Fibroblast of skin of abdomen (primary cell): ENCODE measurements at places on chromosomes 1 and 21.
A peak's percentile ranks its signal among the peaks of the same experiment; 100 is the strongest.

DNA sequence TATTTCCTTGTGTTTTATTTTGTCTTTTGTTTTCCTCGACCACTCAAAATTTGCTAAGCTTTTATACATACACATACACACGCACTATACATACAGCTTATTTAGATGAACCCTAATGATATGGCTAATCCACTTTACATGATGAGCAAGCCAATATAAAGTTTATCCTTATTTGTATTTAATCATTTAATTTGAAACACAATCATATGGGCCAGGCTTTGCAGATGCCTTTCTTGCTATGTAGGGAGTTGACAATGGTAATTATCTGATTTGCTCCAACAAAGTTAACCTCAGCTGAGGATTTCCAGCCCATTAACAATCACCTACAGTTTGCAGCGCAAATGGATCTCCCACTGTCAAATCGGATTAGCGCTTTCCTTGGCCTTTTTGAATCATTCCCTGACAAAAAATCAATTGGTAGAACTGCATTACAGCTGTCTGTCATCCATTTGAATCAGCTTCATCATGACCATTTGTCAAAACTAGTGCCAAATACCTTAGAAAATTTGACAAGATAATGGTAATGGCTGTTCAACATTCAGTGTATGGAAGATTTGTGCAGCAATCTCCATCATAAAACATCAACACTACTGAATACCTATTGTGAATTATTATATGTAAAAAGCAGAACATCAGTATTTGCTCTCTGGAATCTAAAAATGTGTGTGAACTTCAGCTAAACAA lies 352.6 kb downstream of the MRPL39 start:
- DNase-seq = no peak

DNA sequence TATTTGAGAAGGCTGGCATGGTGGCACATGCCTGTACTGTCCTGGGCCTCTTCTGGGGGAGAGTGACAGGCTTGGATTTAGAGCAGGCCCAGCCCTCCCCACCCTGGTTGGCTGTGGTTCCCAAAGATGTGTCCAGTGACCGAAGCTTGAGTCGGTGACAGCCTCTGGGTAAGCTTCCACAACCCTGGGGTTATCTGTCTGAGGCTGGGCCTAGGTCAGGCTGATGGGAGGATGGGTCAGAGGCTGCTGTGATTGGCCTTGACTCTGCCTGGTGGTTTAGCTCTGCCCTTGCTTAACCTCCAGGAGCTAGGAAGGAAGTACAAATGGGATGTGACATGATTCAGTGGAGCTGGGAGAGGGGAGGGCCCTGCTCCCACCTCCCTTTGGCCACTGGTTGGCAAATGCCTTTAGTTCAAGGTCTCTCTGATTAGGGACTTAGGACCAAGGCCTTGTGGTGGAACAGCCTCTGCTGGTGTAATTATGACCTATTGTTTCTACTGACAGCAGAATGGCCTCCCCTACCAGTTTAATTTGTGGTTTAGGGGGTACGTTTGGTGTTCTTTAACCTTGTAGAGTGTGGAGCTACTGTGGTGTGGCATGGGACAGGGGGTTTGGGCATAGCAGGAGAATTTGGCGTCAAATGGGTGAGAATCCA lies 16.6 kb downstream of the NUDC start:
- no peak for DNase-seq

DNA sequence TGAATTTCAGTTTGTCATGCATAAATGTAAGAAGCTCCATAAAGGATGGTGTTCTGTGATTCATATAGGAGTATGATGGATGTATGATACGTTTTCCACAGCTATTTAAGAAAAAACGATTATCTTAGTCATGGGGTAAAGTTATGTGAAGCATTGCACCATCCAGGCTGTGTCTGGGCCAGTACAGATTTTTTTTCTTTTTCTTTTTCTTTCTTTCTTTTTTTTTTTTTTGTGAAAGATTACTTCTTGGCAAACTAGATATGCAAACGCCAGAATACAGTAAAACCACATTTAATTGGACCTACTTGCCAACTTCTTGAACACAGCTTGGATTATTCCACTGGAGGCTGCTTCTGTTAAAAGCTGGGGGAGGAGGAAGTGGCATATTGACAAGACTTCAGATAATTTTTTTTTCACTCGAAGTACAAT lies 14.9 kb downstream of the ZBTB18 start:
- DNase-seq = peak; percentile 92

GRCh38 chr1:3450983-3451382 lies 3.5 kb upstream of the ARHGEF16 start:
- no peak for DNase-seq

GRCh38 chr1:65064981-65065380 lies 83.0 kb upstream of the AK4 start:
- no peak for DNase-seq

- DNase-seq = no peak
Measured at GRCh38 chr1:185477638-185478580, 160.9 kb upstream of the IVNS1ABP start.

DNA sequence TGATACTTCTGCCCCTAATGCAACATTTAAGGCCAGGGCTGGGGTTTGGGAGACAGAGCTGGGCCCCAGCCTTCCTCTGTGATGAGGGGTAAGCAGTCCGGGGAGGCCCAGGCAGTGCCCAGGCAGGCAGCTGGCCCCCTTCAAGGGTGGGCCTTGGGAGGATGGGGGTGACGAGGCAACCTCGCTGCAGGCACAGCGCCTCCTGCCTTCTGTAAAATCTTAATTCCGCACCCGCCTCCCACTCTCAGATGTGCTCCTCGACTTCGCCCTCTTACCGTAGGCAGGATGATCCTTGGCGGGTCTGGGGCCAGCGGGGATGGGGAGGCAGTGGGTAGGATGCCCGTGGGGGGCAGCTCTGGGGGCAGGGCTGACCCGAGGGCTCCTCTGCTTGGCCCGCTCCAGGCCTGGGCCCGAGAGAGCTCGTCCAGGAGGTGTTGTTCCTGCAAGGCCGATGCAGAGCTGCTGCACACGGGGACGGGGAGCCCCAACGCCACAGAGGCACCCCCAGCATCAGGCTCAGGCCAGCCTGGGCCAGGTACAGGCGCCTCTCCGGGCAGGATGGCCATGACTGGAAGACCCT lies 9.1 kb downstream of the C21orf58 start:
- no peak for DNase-seq

- no peak for DNase-seq
Measured at GRCh38 chr1:40651138-40651857, 14.2 kb downstream of the RIMS3 start.

DNA sequence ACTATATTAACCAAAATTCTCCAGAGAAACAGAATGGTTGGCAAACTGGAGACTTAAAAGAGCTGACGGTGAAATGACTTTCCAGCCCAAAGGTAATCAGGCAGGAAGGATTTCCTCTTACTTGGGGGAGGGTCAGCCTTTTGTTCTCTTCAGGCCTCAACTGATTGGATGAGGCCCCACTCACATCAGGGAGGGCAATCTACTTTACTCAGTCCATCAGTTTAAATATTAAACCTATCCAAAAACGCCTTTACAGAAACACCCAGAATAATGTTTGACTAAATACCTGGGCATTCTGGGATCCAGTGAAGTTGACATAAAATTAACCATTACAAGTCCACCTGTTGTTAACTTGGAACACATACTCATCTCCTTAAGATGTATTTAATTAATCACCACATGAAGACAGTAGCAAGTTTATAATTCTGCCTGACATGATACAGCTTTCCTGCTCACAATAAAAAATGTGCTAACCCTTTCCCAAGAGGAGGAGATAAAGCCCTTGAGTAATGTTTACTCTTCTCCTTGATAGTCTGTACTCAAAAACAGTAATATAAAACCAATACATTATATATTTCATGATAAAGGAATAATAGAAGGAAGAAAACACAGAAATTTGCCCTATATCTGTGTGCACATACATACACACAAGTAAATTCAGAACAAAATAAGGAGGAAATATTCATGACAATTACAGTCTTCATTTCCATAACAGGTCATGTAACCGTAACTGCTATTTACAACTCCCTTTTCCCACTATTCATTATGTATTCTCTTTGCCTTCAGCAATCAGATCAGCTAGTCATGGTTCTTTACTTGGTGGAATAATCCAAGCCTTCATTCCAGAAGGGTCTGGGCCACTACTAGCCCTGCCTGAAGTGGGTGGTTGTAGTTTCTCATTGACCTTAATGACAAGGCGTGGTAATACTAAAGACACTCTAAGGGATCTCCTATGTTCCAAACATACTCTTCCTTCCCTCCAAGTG lies 107.5 kb upstream of the RUNX1 start:
- no peak for DNase-seq

DNA sequence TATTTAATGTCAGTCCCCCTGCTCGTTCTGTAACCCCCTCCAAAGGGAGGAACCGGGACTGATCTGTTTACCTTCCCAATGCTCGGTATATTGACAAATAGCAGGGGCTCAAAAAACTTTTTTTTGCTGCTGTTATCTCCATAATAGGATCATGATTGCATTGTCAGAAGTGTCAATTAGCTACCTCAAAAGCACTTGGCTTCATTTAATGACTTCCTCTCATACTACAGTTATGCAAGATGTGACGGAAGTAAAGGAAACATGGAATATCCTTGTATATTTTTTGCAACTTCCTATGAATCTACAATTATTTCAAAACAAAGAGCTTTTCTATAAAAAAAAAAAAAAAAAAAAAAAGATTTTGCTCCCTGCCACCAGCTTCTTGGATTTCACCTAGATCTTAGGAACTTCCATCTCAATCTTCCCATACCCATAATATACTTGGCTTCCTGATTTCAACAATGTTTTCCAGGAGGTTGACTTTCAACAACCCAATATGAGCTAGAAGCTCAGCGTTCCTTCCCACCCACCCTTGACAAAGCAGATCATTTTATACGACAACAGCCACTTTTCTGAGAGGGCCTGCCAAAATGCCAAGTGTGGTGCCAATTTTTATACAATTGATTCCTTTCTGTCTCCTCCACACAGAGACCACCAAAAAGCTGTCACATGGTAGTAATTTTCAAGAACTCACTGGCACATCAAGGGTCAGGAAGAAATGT lies 71.7 kb downstream of the SETD4 start:
- no peak for DNase-seq

- peak; percentile 66 for DNase-seq
Measured at GRCh38 chr1:8077120-8077573, 51.0 kb upstream of the ERRFI1 start.

DNA sequence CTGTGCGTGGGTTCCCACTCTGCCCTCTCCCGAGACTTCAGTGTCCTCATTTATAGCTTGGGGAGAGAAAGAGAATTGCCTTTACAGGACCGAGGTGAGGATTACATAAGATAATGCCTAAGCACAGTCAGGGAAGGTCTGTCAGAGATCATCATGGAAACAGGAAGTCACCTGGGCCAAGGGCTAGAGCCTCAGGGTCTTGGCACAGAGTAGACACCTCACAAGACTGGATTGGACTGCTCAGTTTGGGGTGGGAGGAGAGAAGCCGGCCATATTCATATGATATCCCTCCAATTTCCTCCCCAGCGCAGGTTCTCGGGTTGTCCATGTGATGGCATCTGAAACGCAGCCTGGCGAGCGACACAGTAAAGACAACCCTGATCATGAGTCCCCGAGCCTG lies 3.8 kb downstream of the CNR2 start:
- no peak for DNase-seq

DNA sequence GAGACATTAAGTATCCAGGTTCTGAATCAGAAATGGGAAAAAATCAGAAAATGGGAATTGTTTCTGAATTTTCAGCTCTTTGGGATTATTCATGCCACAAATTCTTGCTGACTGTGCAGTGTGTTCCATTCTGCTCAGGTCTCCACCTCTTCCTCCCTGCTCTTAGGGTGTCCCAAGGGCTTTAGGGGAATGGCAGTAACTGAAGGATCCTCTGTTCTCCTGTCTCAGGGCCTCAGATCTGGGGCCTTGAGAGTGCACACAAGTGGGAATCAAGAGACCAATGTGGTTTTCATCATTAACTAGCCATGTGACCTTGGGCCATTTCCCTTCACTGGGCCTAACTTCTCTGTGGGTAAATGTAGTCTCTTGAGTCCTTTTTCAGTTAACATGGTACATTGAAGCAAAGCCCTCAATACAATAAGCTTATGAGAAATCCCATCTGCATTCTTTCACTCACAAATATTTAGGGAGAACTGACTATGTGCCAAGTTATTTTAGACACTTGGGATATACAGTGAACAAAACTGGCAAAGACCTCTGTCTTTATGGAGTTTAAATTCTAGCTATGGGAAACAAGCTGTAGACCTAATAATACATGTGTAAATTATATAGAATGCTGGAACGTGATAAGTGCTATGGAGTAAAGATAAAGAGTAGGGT lies 75.7 kb upstream of the SPATA6 start:
- no peak for DNase-seq

DNA sequence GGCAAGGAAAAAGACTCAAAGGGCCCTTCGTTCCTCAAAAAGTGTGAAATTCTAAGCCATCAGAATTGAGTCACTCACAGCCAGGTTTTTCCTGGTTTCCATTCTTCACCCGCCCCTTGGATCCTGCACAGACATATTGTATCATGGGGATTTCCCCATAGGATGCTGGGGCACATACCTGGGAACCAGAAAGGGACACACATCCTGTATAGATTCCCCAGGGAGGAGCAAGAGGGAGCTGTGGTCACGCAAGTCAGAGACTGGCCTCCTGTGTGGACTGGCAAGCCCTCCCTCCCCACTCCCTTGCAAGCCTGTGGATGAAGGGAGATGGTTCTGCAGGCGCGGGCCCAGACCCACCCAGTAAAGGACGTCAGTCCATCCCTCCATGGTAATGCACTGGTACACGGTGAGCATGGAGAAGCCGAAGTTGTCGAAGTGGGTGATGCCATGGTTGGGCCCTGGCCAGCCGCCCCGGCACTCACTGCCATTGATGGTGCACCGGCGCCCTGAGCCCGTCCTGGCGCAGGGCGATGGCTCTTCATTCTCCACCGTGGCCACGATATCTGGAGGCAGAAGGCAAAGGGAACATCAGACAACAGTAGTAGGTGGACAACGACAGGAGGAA lies 23.2 kb downstream of the CACNA1S start:
- no peak for DNase-seq

GRCh38 chr1:117210831-117211261 lies at the start of gene VTCN1:
VTCN1 (minus strand) TSS chr1:117210927; CDS start chr1:117210855, 72 bp downstream.
- no peak for DNase-seq

DNA sequence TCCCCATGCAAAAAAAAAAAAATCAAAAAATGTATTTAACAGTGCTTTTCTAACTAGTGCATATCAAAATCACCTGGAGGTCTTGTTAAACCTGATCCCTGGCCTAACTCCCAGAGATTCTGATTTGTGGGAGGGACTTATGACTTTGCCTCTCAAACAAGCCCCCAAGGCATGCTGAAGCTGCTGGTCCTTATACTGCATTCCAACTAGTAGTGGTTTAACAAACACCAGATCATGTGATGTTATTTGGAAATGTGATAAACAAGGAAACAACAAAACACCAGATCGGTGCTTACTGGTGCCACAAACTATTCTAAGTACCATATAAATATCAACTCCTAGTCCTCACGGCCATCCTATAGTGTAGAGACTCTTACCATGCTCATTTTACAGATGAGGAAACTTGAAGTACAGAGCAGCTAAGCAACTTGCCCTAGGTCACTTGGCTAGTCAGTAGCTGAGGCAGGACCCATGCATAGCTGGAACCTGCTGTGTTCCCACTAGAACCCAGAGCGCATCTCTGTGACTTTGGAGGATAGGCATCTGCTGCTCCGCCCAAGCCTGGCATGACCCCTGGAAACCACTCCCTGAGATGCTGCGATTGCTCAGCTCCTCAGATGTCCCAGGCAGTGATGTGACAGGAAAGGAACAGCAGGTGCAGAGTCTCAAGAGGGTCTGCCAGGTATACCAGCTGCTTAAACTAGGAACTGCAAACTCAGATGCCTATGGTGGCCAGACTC lies 38.1 kb downstream of the SOX13 start:
- no peak for DNase-seq
